Cardiac muscle cell (in vitro differentiated cells and primary cell): ENCODE measurements at places on chromosomes 13 and 19.

DNA sequence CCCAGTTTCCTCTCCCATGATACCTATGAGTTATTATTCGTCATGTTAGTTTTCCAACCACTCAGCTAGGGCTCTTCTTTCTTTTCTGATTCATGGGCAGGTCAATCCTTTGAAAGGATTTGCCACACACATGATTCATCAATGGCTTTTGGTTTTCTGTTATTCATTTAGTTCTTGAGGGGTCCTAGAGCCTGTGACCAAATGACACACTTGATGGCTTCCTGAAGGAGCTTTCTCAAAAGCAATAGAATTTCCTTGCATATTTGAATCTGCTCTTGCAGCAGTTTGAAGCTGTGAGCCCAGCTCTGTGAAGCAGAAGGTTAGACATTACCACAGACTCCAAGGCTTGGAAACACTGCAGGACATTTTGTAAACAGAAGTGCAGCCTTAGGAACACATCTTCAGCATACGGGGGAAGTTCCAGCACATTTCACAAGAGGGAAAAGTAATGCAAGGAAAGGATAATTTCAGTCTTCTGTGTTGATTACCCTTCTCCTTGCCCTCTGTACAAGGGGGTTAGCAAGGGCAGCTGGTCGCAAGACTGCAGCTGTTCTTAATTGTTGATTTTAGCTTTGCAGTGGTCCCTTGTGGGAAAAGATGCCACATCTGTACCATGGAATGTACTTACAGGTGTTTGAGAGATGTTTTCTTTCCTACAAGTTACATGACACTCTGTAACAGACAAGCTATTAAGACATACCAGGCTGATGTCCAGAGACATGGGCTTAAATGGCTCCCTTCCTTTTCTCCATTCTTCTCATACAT lies 338.6 kb downstream of the KCNRG start:
- H3K4me3 ChIP-seq: no peak overlapping the region
- no peaks in the 10 kb centered on the region for H3K4me1 ChIP-seq
- no peak overlapping the region for H3K27ac ChIP-seq
- H3K36me3 ChIP-seq: no peaks in the 10 kb centered on the region
- H3K27me3 ChIP-seq: peaks cover 3% of the 10 kb centered on the region

DNA sequence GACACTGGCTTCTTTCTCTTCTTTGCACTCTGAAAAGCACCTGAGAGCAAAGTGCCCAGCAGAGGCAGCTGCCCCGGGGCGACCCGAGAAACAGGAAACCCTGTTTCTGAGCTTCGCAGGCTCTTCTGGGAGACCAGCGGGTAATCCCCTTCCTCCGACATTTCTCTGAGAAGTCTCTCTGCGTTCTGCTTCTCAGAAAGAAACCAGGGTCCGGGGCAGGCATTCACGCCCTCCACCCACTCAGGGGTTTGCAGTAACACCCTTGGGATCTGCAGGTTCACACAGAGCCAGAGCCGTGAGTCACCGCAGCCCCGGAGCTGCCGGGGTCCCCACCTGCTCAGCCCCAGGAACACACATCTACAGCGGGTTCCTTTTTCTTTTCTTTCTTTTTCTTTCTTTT lies 86.0 kb downstream of the GADD45B start:
- no peaks in the 10 kb centered on the region for H3K36me3 ChIP-seq
- no peaks in the 10 kb centered on the region for H3K4me1 ChIP-seq
- H3K27ac ChIP-seq: no peak overlapping the region
- H3K4me3 ChIP-seq: no peak overlapping the region

DNA sequence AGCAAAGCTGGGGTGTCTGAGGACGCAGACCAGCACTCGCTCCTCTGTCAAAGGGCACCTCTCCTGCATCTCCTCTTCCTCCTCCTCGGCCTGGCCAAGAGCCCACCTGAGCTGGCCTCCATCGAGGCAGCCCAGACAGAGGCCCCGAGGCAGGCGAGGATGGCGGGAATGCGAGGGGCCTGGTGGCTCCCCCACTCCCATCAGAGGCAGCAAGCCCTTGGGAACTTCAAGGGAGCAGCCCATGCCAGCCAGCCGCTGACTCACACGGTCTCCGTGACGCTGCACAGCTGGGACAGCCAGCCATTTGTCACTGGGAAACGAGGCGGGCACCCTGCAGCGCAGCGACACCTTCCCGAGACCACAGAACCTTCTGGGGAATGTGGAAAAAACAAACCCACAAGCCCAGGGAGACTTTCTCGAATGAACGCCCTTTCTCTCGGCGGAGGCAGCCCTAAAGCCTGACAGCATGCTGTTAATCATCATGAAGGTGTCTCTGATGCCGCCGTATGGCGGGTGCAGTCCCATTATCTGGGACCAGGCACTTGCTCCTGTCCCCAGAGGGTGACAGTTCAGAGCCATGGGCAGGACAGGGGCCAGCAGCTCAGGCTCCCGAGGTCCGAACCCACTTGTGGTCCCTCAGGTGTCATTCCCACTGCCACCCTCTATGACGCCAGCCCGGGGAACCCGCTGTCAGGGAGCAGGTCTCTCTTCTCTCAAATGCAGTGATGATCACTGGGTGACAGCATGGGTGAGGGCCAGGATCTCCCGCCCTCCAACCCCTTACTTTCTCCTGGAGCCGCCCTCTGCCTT lies 53.0 kb downstream of the PEPD start:
- DNase-seq: no peak
- H3K4me1 ChIP-seq: peaks cover 10% of the 10 kb centered on the region
- H3K36me3 ChIP-seq: no peaks in the 10 kb centered on the region
- no peak overlapping the region for H3K4me3 ChIP-seq

GRCh38 chr19:16585808-16586476 lies 13.7 kb upstream of the SLC35E1 start:
- H3K4me1 ChIP-seq: peaks cover 77% of the 10 kb centered on the region
- H3K27me3 ChIP-seq: no peaks in the 10 kb centered on the region
- DNase-seq: no peak
- no peak overlapping the region for H3K4me3 ChIP-seq

DNA sequence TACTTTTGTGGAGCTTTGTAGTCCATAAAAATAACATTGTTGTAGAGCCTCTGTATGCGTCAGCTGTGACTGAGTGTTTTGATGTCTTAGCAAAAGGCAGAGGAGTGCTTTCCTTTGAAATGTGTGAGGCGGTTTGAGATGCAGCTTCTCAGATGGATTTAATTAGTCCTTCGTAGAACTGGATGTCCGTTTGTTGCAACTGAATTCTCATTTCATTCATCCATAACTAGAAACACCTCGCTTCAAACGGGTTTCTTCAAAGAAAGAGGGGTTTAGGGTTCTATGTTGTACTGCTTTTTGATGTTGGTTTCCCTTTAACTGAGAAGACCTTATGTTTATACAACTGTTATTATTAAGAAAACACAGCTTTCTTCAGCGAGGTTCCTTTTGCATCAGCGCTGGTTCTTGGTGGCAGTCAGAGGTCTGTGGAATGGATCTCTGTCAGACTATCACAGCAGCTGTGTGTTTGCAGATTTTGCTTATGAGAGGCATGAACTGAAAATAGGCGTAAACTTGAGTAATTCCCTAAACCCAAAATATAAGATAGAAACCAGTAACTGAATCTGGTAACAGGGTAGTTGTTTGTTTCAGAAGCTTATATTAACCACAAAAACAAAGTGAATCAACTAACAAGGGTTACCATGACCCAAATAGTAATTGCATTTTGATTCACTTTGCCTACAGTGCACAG lies 194.4 kb downstream of the GGACT start:
- H3K4me3 ChIP-seq: no peak overlapping the region
- H3K4me1 ChIP-seq: peaks cover 3% of the 10 kb centered on the region
- H3K27ac ChIP-seq: no peak overlapping the region
- H3K36me3 ChIP-seq: no peaks in the 10 kb centered on the region

- DNase-seq: no peak
- peaks cover 12% of the 10 kb centered on the region for H3K4me1 ChIP-seq
- H3K36me3 ChIP-seq: no peaks in the 10 kb centered on the region
- no peaks in the 10 kb centered on the region for H3K27me3 ChIP-seq
Measured at GRCh38 chr13:98184792-98185191, 7.7 kb upstream of the RNF113B start.
